Neural crest cell (in vitro differentiated cells): ENCODE measurements at places on chromosomes 4 and X.

DNA sequence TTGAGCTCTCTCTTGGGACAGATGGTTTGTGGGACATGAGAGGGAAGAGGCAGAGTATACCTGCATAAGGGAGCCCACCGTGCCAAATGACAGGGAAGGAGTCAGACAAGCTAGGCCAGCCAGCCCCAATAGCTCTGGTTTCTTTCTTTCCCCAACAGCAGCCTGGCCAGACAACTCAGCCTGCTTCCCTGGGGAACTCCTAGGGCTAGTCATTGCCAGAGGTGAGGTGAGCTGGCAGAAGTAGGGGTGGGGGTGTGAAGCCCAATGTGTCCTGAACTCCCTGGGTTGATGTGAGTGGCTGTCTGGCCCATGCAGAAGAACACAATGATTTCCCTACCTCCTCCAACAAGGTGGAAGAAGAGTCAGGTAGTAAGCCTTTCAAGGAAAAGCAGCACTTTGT lies 135.5 kb downstream of the AMMECR1 start:
- DNase-seq: no peak

DNA sequence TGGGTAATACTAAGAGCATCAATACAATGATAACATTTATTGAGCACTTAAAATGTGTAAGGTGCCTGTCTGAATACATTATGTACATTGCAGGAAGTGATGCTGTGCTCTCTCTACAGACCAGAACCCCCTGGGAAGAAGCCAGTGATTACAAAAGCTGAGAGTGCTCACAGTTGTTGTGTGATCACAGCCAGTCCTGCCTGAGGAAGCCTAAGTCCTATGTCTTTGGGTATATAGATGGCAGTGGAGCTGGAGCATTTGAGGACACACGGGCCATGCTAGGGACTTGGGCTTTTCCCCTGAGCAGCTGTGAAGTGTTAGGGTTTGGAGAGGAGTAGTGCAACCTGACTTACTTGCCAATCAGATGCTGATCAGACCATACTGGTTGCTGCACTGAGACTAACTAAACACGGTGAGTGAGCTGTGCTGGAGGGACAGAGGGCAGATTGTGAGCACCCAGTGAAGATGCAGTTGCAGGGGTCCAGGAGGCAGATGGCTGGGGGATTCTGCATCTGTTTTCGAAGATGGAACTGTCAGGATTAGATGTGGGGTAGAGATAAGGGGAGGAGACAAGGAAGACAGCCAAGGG lies 60.8 kb upstream of the TBC1D14 start:
- no peak for DNase-seq

GRCh38 chrX:34716302-34716701 lies 59.2 kb upstream of the TMEM47 start:
- DNase-seq: no peak

- DNase-seq: no peak
Observed at GRCh38 chr4:181946902-181947301, 296.3 kb upstream of the TENM3 start.

- DNase-seq: peak; percentile 15
Observed at GRCh38 chr4:65007841-65008439, 598.7 kb upstream of the TECRL start.

GRCh38 chrX:22963196-22963595 lies 36.6 kb upstream of the DDX53 start:
- no peak for DNase-seq

DNA sequence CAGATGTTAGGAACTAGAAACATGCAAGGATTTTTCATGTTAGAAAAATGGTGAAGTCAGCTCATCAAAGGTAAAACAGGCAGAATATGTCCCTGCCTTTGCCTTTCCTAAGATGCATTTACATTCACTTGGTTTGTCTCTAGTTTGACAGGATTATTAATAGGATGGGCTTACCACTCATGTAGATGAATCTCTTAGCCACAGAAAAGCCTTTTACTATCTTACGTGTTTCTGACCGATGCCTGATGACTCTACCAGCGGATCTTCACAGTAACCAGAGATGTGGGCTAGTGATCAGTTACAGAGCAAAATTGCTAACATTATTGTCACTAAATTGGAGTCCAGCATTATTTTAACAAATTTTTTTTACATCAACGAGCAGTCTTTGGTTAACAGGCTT lies 187.6 kb downstream of the MAML3 start:
- no peak for DNase-seq

GRCh38 chrX:56791456-56791855 lies 62.4 kb downstream of the NBDY start:
- no peak for DNase-seq

GRCh38 chr4:69497886-69498395 lies 2.2 kb upstream of the UGT2B4 start:
- DNase-seq: no peak

GRCh38 chr4:98689507-98690174 lies 31.2 kb upstream of the TSPAN5 start:
- no peak for DNase-seq

DNA sequence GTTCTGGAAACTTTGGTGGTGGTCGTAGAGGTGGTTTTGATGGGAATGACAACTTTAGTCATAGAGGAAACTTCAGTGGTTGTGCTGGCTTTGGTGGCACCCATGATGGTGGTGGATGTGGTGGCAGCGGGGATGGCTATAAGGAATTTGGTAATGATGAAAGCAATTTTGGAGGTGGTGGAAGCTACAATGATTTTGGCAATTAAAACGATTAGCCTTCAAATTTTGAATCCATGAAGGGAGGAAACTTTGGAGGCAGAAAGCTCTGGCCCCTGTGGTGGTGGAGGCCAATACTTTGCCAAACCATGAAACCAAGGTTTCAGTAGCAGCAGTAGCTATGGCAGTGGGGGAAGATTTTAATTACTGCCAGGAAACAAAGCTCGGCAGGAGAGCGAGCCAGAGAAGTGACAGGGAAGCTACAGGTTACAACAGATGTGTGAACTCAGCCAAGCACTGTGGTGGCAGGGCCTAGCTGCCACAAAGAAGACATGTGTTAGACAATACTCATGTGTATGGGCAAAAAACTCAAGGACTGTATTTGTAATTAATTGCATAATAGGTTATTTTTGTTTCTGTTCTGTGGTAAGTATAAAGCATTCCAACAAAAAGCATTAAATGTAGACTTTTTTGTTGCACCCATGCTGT lies 23.2 kb upstream of the SOD3 start:
- no peak for DNase-seq

- DNase-seq: peak; percentile 9
Observed at GRCh38 chr4:85747882-85748491, 273.0 kb downstream of the ARHGAP24 start.

DNA sequence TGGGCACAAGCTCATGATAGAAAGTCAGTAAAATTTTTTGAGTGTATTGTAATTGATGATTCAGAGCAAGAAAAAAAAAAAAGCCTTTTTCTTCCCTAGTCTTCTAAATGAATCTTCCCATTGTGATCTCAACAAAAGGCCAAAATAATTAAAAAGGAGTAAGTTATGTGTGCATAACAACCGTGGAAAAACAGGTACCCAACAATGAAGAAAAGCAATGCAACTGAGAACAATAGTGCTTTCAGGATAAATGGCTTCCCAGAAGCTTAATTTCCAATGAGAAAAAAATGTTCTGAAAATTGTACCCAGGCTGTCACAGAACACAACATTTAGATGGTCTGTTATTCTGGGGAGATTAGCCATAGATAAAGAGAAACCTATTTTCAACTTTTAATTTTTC lies 399.0 kb upstream of the AGA start:
- DNase-seq: no peak

DNA sequence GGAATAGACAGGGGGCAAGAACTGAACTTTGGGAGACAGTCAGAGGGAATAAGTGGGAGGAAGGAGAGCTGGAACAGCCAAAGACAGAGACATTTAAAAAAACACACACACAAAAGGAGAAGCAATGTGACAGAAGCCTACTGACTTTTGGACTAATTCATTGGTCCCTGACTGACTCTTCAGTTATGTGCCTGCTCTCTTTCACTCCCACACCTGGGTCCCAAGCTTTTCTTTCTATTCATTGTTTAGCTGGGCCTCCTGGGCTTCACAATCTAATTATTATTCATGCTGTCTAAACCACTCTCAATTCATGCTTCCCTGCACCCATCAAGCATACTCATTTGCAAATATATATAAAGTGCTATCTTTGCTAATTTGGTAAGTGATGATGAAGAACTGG lies 139.2 kb upstream of the IRS4 start:
- DNase-seq: no peak

DNA sequence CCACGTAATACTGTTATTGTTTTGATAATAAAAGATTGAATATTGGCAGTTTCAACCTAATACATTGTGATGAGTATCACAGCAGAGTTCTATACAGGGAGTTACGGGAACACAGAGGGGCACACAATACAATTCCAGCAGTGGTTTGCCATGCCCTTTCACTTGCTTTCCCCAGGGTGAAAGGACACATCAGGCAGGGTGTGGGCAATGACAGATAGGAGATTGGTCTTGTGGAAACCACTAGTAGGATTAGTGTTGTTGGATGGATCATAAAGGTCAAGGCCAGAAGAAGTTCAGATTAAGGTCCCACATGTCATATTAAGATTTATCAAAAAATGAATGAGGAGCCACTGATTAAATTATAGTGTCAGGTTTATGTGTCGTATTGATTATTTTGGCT lies 8.1 kb downstream of the HSD17B11 start:
- no peak for DNase-seq

- no peak for DNase-seq
Observed at GRCh38 chr4:39814403-39815185, 116.7 kb downstream of the UBE2K start.

DNA sequence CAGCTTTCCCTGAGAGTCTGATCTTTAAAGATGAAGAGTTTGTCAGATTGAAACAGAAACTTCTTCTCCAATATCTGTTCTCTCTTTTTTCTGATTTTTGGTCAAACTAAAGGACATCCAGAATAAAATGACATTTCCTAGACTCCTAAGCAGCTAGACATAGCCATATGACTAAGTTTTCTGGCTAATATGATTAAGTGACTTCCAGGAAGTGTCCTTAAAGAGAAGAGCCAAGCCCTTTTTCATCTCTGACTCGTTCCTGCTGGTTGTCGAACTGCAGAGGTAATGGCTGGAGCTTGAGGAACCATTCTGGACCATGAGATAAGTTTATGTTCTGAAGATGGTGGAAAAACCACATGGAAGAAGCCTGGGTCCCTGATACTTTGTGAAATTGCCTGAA lies 546.0 kb downstream of the BCOR start:
- DNase-seq: no peak

DNA sequence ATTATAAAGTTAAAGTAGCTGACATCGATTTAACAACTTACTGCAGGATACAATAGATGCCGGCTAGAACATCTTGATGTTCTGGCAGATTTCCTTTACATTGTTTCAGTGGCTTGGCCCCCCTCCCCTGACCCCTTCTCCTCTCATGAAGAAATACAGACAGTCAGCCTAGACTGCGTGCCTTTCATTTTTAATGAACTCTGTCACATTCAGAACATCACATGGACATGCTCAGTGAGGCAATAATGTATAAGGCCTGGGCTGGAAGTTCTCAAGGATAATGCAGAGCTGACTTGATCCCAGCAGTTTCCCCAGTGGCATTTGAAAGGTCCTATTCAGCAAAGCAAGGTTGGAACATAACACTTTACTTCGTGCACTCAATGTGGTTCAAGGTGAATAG lies 239.2 kb downstream of the ANK2 start:
- no peak for DNase-seq

- DNase-seq: no peak
Observed at GRCh38 chr4:25112366-25112994, 47.8 kb downstream of the SEPSECS start.

GRCh38 chrX:19670854-19671620 lies 155.7 kb upstream of the MAP3K15 start:
- no peak for DNase-seq

DNA sequence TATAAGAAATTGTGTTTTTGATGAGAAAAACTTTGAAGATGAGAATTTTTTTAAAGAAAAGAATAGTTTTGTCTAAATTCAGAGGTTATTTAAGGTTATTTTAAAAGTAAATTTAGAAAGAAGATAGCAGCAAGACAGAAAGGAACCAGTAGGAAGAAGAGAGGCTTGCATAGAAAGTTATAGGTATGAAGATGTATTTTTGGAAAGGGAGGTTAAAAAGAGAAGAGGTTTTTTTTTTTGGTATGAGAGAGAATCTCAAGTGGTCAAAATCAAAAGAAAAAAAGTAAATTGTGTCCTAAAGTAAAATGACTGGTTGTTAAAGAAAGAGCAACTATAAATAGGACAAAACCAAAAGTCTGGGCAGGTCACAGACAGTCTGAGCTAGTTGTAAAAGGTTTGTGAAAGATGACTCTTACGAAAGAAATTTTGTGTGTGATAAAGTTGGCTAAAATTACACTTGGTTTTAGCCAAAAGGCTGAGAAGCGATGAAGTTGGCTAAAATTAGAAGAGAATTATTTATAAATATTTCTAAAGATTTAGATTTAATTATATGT lies 16.4 kb upstream of the EIF4E start:
- no peak for DNase-seq

DNA sequence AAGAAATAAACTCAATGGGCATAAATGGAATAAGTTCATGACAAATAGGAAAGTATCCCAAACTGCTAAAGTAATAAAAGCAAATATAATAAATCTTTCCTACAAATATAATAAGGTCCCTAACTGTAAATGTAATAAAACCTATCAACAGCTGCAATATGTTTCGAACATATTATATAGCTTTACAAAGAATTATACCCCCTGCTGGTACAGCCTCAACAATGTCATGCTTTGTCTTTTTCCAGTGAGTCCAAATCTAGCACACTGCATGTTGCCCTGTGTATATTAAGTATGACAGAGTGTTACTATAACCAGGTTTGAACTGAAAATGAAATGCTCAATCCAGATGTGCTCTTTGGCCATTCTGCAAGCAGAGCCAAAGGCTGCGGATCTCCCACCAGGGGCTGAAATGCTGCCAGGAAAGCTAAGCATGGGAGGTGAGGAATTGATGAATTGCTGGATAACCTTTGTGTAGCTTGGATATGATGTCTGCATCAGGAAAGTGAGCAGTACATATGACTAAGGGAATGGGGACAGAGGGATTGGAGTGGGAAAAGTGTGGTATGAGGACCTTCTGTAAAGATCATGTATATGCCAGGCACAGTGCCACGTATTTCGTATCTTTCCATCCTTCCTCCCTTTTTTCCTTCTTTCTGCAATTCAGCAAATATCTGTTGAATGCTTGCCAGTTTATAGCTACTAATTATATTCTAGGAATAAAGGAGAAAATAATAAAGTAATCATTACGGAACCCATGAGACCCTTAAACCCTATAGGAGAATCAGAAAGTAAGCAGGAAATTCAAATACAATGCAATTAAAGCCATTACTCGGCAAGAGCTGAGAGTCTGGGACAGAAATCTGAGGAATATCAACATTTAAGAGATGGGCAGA lies 954.6 kb upstream of the LCORL start:
- no peak for DNase-seq

DNA sequence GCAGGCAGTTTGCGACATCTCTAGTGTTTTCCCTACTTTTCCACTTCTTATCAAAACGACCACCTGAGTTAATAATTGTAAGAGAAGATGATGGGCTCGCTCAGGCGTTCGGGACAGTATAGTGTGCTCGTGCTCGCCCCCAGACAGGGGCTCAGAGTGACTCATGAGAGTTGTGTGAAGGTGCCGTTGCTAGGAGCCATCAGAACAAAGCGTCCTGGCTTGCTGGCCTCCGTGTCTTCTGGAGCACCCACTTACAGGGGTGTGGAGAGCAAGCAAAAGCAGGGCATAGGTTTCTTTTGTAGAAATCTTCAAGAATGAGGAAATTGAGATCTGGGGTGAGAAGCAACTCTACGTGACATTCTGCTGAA lies 73.0 kb upstream of the ADGRG2 start:
- DNase-seq: no peak
